Neural crest cell (in vitro differentiated cells): ENCODE measurements at places on chromosomes 3 and 15. TPM values are rescaled to one million over a fixed set of nuclear protein-coding genes. Genes with fewer than 3 reads are reported as not detected.
A peak's percentile ranks its signal among the peaks of the same experiment; 100 is the strongest.

The CTSH gene
- total RNA-seq = 6.5 and 7.3 TPM in 2 replicates

The AGTR1 gene
- total RNA-seq = 2.1 and 2.3 TPM in 2 replicates

The CACNA2D2 gene
- total RNA-seq = 8.7 and 9.3 TPM in 2 replicates

The FBXO45 gene
- 16.9 and 17.9 TPM in 2 replicates for total RNA-seq

The MOBP gene
- total RNA-seq = not detected in 2 replicates

The ANKRD34C gene
- not detected in 2 replicates for total RNA-seq

The CPLX3 gene
- not detected in 2 replicates for total RNA-seq

The ACP3 gene
- total RNA-seq = not detected in 2 replicates

- no peaks in the 10 kb centered on the region for H3K4me1 ChIP-seq
- H3K27me3 ChIP-seq = no peaks in the 10 kb centered on the region
These were observed 10.4 kb upstream of the ARIH1 start for GRCh38 chr15:72463702-72464101.

DNA sequence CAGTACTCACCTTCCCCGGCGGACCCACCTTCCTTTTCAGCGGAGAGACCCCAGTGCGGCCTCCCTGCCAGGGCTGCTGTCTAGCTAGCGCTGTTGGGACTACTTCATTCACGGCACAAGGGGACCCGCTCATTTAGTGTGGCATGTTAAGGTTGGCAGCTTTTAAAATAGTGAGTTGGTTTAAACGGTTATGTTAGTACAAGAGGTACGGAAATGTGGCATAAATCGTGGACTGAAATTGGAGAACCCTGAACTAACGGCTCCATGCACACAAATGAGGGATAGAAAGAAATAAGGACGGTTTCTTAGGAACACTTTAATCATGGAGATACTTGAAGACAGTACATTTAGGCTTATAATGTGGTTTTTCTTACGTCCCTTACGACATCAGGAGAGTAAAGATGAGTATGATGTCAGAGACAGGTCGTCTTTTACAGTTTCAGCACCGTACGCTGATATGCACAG is 752 bp downstream of the CEP63 start:
- no peak for DNase-seq
- peak overlapping the region; percentile 96 for H3K4me3 ChIP-seq
- peak overlapping the region; percentile 97 for H3K27ac ChIP-seq
- peaks cover 28% of the 10 kb centered on the region for H3K4me1 ChIP-seq
- peaks cover 8% of the 10 kb centered on the region for H3K36me3 ChIP-seq

- peaks cover 9% of the 10 kb centered on the region for H3K4me1 ChIP-seq
- no peaks in the 10 kb centered on the region for H3K27me3 ChIP-seq
- no peak overlapping the region for H3K27ac ChIP-seq
- no peak overlapping the region for H3K4me3 ChIP-seq
These were observed 41.8 kb downstream of the ANP32A start for GRCh38 chr15:68778876-68779275.

DNA sequence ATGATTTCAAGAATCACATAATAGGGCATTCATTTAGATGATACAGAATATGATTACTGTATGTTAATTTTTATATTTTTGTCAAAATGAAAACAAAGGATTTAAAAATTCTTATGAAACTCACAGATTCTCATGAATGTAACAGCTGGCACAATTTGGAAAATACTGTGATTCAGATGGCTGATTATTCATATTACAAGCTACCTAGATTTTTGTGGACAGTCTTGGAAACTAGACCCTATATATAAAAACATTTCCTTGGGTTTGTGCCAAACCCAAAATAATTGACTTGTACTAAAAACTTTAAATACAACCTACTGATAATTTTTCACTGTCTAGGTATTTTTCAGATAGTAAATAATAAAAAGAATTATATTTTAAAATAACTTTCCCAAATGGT is 26.2 kb downstream of the ZBED2 start:
- no peaks in the 10 kb centered on the region for H3K27me3 ChIP-seq
- no peaks in the 10 kb centered on the region for H3K36me3 ChIP-seq
- no peak overlapping the region for H3K27ac ChIP-seq
- no peak for DNase-seq
- no peak overlapping the region for H3K4me3 ChIP-seq

DNA sequence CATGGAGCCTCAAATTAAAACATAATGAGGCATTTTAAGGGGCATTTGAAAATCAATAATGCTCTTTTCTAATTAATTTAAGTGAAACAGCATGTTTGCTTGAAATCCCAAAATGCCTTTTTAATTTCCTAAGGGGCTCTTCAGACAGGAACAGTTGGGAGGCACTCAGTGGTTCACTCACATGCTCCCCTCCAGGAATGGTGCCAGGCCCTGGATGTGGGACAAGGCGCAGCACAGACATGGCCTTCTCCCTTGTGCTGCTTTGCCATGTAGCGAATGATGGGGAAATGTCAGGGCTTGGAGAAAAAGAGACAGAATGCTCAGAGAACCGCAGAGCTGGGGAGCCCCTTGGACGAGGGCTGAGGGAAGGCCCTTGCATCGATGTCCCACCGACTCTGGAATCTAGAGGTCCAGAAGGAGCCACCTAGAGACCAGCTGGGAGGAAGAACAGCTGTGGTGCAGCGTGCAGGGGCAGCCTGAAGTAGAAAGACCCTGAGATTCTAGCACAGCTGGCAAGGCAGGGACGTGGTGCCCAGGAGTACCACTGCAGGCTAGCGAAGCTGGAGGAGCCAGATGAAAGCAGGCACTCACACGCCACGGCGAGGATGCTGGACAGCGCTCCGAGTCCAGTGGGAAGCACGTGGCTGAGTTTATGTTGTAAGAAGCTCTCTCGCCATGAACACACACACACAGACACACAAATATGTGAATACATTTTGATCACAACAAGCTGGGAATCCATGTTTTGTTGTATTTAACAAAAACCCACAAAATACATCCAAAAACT is 27.0 kb downstream of the NSMCE3 start:
- no peaks in the 10 kb centered on the region for H3K27me3 ChIP-seq
- H3K36me3 ChIP-seq = no peaks in the 10 kb centered on the region
- DNase-seq = no peak
- H3K4me1 ChIP-seq = peaks cover 5% of the 10 kb centered on the region
- no peak overlapping the region for H3K4me3 ChIP-seq
- H3K27ac ChIP-seq = no peak overlapping the region

DNA sequence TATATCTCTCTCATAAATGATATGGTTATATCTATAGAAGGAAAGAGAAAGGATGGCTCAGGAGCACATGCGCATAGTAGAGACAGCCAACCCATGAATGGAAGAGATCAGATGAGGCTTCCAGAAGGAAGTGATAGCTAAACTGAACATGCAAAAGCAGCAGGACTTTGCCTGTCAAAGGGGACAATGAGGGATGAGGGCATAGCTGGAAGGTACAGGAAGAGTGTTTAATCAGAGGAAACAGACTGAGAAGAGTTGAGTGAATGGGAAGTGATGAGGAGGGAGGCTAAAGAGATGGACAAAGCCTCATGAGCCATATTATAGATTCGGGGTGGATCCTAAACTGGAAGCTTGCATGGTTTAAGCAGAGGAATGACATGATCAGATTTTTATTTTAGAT is 26.5 kb upstream of the VEPH1 start:
- no peak for DNase-seq
- H3K4me3 ChIP-seq = no peak overlapping the region
- H3K36me3 ChIP-seq = no peaks in the 10 kb centered on the region
- H3K27ac ChIP-seq = no peak overlapping the region
- H3K27me3 ChIP-seq = no peaks in the 10 kb centered on the region
- peaks cover 16% of the 10 kb centered on the region for H3K4me1 ChIP-seq

GRCh38 chr3:153783741-153784480 is 337.3 kb upstream of the ARHGEF26 start:
- no peaks in the 10 kb centered on the region for H3K36me3 ChIP-seq
- no peak overlapping the region for H3K4me3 ChIP-seq
- no peak overlapping the region for H3K27ac ChIP-seq
- no peak for DNase-seq
- no peaks in the 10 kb centered on the region for H3K27me3 ChIP-seq

DNA sequence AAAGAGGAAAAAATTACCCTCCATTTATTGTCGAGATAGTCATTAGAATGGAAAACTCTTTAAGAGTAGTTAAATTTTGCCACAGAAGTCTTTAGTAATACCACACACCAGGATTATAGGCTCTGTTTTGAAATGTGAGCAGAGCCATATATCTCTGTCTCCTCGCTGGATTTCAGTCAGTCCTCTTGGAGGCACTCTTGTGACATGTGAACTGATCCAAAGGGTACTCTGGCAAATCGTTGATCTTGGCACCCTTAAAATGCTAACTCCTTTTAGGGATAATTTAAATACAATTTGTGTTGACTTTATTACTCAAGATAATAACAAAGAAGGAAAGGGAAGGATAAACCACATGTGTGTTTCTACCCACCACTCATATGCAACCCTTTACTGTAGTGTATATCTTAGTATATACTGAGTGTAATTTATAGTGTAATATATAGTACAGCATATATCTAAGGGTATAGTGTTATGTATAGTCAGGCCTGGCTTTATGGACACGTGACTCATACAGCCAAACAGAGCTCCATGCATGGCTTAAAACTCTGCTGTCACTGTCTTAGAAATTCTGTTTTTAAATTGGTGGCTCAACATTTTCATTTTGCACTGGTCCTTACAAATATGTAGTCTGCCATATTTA is 12.3 kb upstream of the KPNA4 start:
- DNase-seq = no peak
- H3K4me1 ChIP-seq = no peaks in the 10 kb centered on the region
- H3K27ac ChIP-seq = no peak overlapping the region
- H3K36me3 ChIP-seq = peaks cover 7% of the 10 kb centered on the region

DNA sequence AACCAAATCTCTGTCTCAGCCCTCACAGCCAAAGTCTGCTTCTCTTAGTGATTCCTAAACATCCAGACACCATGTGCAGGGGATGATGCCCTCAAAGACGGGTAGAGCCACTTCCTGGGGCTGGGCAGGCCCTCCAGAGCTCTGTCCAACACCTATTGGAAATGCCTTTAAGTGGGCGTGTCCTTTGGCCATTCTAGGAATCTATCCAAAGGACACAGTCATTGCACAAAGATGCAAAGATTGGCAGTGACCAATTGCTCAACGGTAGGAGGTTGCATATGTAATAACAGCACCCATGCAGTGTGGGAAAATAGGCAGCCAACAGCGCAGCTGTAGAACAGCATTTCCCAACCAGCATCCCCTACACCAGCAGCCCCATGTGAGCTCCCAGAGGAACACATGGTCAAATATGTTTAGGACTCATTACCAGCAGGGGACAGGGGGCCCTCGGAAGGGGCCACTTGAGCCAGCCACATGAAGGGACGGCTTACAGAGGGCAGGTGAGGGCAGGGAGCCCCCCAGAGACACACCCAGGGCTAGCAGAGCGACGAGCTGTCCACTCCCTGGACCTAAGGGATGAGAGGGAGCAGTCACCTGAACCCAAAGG is 142.8 kb upstream of the IQSEC1 start:
- peaks cover 4% of the 10 kb centered on the region for H3K27me3 ChIP-seq
- no peak overlapping the region for H3K4me3 ChIP-seq
- H3K4me1 ChIP-seq = no peaks in the 10 kb centered on the region
- H3K36me3 ChIP-seq = no peaks in the 10 kb centered on the region

DNA sequence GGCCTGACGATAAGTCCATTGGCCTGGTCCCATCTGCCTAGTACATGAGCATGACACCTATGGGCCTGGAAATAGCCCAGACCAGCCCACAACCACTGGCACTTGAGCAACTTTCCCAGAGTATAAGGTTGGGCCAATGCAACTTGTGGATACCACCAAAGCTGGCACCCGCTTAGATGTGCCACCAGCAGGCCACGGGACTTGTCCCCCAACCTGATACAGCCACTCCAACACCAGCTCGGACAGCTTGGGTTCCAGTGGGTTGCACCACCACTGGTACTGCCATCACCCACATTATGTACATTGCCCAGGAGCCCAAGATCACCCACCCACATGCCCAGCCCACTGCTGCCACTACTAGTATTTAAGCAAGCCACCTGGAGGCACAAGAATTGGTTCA is 381.2 kb downstream of the GBE1 start:
- no peak overlapping the region for H3K4me3 ChIP-seq
- H3K27me3 ChIP-seq = no peaks in the 10 kb centered on the region
- H3K27ac ChIP-seq = no peak overlapping the region

- no peak for DNase-seq
- H3K4me3 ChIP-seq = no peak overlapping the region
- no peak overlapping the region for H3K27ac ChIP-seq
- peaks cover 31% of the 10 kb centered on the region for H3K4me1 ChIP-seq
- no peaks in the 10 kb centered on the region for H3K36me3 ChIP-seq
- peaks cover 61% of the 10 kb centered on the region for H3K27me3 ChIP-seq
These were observed 4.6 kb upstream of the ANKRD63 start for GRCh38 chr15:40287505-40287904.

DNA sequence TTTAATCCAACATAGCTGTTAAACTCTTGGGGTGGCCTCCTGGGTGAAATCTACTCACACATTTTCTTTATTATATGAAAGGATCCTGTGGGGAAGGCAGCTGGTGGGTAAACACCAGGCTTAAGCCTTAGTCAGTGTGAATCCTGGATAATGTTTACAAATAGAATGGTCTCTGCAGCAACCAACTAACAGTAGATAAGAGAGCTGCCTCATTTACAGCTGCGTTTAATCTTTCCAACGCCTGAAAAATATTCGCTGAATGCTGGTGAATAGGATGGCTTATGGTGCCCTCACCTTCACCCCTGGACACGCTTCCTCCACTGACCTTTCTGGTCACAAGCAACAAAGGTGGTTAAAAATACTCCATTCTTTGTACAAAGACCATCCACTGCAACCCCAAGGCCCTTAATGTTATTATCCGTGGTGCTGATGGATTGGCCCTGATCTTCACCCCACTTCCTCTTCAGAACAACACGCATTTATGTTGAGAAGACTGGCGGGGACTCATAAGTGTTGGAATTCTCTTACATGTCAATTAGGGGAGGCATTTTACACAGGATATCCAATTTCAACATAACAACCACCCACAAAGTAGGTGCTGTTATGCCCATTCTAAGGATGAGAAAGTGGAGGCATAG is 120.0 kb upstream of the FRMD4B start:
- no peaks in the 10 kb centered on the region for H3K36me3 ChIP-seq
- DNase-seq = no peak
- H3K4me3 ChIP-seq = no peak overlapping the region
- no peaks in the 10 kb centered on the region for H3K27me3 ChIP-seq

DNA sequence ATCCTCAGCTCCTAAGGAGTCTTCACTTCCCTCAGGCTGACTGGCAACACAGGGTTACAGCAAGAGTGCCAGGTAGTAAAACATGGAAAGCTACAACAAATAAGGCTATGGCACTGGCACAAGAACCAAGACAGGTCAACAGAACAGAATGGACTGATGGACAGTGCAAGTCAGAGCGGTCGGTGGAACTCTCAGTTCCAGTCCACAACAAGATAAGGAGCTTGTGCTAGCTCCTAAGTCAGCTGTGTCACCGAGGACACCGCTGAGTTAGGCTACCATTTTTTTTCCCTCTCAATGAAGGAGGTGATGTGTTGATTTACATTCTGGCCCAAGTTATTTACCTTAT is 55.9 kb upstream of the LIMD1 start:
- no peak for DNase-seq
- H3K27me3 ChIP-seq = no peaks in the 10 kb centered on the region
- H3K36me3 ChIP-seq = peaks cover 8% of the 10 kb centered on the region
